ENCODE measurements at places on chromosomes 2 and 18.
A peak's percentile ranks its signal among the peaks of the same experiment; 100 is the strongest.

GRCh38 chr2:20818820-20819219 is 4.1 kb downstream of the LDAH start:
- DNase-seq = no peak

DNA sequence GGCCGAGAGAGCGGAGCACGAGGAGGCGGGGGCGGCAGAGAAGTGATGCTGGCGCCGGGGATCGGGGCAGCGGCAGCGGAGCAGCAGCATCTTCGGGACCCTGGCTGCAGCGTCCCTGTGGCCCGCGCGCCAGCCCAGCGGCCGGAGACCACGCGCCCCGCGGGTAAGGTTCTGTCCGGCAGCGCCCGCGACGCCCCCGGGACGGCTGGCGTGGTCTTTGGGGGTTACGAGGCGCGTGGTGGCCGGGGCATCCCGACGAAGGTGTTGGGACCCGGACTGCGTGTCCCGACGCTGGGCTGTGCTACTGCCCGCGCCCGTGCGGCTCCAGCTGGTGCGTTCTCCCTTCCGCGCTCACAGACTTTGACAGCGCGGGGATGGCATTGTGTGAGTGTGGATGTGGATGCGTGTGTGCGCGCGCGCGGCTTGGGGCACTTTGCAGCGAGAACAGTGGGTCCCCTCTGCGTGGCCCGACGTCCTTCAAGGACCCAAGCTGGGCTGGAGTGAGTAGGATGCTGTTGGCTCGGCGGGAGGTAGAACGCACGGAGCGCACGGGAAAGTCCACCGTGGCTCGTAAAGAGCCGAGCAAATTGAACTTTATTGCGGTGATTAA is 405.0 kb downstream of the XIRP2 start:
- DNase-seq = peak; percentile 32

DNA sequence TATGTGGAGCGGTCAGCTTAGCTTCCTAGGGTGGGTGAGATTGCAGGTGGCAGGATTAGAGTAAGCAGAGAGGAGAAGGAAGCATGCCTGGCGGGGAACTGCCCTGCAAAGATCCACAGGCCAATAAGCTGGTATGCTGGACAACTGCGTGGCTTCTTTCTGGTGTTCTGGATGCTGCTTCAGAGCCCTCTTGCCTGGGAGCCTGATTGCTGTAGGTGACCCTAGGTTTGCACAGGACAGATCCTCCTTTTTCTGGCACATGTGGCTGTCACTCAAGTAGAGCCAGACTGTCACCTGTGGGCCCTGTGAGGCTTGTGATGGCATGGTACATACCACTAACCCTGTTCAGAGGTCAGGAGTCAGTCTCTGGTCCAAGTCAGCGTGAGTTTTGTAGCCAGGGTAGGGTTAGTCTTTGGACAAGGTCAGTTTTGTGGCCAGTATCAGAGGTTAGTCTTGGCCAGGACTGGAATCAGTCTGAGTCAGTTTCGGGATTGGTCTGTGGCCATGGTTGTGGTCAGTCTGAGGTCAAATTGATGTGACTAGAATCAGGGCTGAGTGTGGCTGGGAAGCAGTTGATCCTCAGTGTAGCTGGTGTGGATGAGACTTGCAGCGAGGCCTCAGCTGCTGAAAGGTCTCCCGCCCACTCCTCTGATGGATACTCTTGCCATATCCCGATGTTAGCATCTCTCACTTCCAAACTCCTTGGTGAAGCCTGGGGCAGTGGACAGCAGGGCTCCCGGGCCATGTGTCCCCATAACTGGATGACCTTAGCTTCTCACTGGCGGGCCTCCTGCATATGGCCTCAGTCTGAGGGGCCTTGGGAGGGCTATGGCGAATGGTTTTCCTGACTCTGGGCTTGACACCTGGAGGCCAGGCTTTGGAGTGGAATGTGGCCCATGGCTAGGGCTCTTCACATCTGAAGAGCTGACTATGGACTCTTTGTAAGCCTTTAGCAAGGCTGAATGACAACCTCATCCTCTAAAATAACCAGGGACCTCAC is 260.5 kb downstream of the DYSF start:
- DNase-seq = no peak

- no peak for DNase-seq
Observed at GRCh38 chr2:8176887-8177286, 505.0 kb upstream of the ID2 start.

GRCh38 chr18:25247725-25248124 is 104.2 kb downstream of the ZNF521 start:
- DNase-seq = no peak

DNA sequence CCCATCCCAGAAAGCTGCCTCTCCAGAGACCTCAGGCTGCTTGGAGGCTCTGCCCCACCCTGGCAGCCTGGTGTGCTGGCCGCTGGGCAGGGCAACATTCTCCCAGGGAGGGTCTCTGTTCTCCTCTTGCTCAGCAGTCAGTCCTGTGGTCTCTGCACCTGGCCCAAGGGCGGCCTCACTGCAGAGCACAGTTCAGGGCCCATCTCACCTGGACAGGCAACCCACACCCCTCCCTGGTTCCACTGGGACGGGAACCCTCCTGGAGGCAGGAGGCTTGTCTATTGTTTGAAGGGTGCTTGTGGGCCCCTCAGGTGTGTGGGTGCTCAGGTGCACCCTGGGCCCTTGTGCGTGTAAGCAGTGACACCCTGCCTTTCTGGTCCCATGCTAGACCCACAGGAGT is 67.2 kb upstream of the OTOS start:
- no peak for DNase-seq

DNA sequence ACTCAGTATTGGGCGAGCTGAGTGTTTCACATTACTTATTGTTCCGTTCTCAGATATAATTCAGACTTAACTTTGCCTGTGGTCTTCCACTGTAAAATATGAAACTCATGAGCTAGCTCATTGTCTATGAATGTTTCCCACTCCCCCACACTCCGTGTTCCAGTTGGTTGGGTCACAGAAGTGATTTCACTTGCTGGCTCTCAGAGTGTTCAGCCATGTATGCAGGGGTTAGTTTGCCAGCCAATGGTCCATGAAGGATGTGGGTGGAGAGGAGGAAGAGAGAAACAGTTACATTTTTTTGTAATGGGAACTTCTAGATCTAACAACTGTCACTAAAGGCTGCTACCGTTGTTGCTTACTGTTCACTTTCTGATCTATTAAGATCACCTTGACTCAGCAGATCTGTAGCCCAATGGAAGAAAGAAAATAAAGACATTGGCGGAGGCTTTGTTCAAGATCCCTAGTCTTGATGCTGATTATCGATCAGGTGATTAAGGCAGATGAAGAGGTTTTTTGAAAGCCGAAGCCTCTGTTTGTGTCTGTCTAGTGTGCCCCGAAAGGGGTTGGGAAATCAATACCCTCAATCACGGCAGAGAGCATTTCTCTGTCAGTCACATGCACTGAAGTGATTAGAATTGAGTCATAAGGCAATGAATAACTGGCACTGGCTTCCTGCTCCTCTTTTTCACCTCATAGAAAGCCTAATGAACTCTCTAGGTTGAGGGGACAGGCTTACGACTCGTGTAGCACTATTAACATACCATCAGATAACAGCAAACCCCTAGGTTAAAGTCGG is 279.7 kb upstream of the FIGN start:
- DNase-seq = no peak

GRCh38 chr2:121596221-121597080 is 52.8 kb downstream of the CLASP1 start:
- peak; percentile 11 for DNase-seq

DNA sequence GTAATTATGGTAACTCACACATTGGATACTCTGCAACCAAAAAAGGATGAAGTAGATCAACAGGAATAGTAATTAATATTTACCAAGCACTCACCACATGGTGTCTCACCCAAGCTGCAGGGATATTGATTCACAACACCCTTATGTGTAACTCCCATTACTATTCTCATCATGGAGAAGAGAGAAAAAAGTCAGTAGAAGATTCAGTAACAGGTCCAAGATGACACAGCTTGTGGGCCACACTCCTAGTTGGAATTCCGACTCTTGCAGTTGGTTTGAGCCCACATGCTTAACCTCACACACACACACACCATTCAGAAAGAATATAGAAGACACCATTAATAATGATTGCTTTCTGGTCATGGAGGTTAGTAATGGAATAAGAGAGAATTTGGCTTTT is 1.7 kb upstream of the MLPH start:
- DNase-seq = no peak

DNA sequence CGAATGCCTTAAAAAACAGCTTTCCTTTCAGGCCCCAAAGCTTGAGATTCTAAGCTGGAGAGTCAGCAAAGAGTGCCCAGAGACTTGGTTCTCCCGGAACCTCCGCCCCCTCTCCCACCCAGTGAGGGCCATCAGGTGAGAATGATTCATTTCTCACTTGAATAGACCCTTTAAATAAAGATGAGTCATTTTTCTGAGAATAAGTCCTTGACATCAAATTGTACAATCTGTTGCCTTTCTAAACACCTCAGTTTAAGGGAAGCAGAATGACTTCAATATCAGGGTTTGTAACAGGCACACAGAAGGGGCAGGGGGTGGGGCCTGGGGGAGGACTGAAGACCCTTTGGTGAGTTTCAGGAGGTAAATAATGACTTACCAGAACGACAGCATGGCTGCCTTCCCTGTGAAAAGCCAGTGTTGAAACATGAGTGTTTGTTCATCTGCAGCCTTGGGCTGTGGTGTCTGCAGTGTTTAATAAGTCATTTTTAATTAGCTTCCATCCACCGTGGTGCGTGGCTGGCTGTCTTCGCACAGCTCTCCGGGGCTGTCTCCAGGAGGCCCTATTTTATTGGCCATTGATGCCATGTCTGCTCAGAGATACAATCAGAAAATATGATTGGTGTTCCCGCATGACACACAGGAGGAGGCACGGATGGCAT is 134.9 kb upstream of the ZNF236 start:
- DNase-seq = no peak

- DNase-seq = no peak
Observed at GRCh38 chr18:77344786-77345500, 95.3 kb downstream of the GALR1 start.

- DNase-seq = no peak
Observed at GRCh38 chr2:60979231-60979630, 38.3 kb upstream of the PEX13 start.

DNA sequence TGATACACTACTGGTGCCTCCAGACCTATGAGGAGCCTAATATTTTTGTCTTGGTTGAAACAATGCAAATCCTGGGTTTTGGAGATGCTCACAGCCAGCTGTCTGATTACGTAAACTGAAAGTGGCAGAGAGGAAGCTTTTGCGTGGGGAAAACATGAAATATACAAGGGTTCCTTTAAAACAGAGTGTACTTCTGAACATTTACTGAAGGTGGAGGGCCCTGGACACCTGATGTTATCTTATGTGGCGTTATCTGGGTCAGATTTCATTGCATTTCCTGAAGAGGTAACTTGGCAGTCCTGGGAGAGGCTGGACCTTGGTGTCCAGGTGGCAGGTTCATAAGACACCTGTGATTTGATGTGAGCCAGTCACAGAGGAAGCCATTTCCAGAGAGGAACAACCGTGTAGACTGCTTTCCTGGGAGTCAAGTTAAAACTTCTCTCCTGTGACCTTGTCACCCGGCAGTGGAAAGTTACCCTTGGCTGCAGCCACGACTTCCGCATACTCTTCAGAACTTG is 105.0 kb downstream of the NEDD4L start:
- DNase-seq = peak; percentile 32

DNA sequence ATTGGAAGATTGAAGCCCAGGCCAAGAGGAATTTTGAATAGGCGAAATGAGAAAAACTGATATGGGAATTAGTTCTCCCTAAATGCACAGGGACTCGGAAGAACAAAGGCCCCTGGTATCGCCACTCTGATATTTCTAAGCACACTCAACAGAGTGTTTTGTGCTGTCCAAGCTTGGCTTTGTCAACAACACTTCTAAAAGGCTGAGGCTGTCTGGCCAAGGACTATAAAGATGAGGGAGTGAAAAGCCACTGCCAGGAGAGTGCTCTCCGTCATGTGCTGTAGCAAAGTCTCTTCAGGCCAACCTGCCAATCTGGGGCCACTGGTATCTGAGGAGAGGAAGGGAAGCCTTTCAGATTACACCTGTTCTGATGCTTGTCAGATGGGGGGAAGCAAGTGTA is 611.2 kb upstream of the PIK3C3 start:
- DNase-seq = no peak

- DNase-seq = no peak
Observed at GRCh38 chr2:85709401-85709811, 15.2 kb downstream of the GNLY start.

DNA sequence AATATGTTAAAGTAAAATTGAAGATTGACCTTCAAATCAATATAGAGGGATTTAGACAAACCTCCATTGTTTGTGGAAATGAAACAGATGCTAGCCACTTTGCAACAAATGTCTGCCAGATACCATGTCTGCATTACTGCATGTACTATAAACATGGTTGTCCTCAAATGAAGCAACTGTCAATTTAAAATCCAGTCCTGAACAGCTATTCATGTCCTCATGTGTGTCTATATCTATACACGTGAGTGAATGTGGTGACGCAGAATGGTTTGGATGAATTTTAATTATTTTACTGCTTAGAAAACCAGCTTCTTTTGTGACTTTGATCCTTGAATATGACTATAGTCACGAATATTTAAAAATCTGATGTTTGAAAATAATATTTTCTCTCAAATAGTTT is 71.5 kb downstream of the NYAP2 start:
- DNase-seq = no peak

- no peak for DNase-seq
Observed at GRCh38 chr2:64819361-64819760, 165.6 kb upstream of the SERTAD2 start.

Data from transverse colon (tissue), 4 donors.